Right renal cortex interstitium (tissue), 3 donors: ENCODE measurements at places on chromosomes 4 and X. TPM values are rescaled to one million over a fixed set of nuclear protein-coding genes. Genes with fewer than 3 reads are reported as not detected.

The SLC49A3 gene
- 2.8 TPM for polyA plus RNA-seq

The MAGEA9B gene
- polyA plus RNA-seq, result not detected

The FGD1 gene
- 16.3 TPM for polyA plus RNA-seq

The RAB33B gene
- polyA plus RNA-seq, result 10.4 TPM

The RPS6KA6 gene
- 20.0 TPM for polyA plus RNA-seq

The WWC2 gene
- polyA plus RNA-seq, result 53.5 TPM

The IL1RAPL1 gene
- polyA plus RNA-seq, result 3.6 TPM

The UGT2B10 gene
- polyA plus RNA-seq, result 0.14 TPM

The GPR50 gene
- polyA plus RNA-seq, result 0.06 TPM

The HOPX gene
- polyA plus RNA-seq, result 17.5 TPM

The CISD2 gene
- 51.5 TPM for polyA plus RNA-seq

The ENOPH1 gene
- polyA plus RNA-seq, result 80.7 TPM

The BMPR1B gene
- 29.9 TPM for polyA plus RNA-seq

The GASK1B gene
- 44.7 TPM for polyA plus RNA-seq
